ENCODE measurements at places on chromosomes 1 and 21. TPM values are rescaled to one million over a fixed set of nuclear protein-coding genes. Genes with fewer than 3 reads are reported as not detected.

The RAVER2 gene
- 9.8 TPM for total RNA-seq

The SPRR1A gene
- total RNA-seq, result 172 TPM

The NPHS2 gene
- not detected for total RNA-seq

The CNTN2 gene
- not detected for total RNA-seq

The AMY1C gene
- total RNA-seq, result 1.4 TPM

The LCE1E gene
- 0.37 TPM for total RNA-seq

The MR1 gene
- 21.7 TPM for total RNA-seq

The PLCH2 gene
- 79.0 TPM for total RNA-seq

The PATJ gene
- 29.6 TPM for total RNA-seq

The ESRRG gene
- not detected for total RNA-seq

The SHE gene
- total RNA-seq, result not detected

The TMEM51 gene
- 21.3 TPM for total RNA-seq

The MYCL gene
- total RNA-seq, result 12.2 TPM

The DCST2 gene
- total RNA-seq, result not detected

The TPTE gene
- not detected for total RNA-seq

The ITGB3BP gene
- total RNA-seq, result 15.4 TPM

The C1orf185 gene
- total RNA-seq, result not detected

The FCRL1 gene
- total RNA-seq, result not detected

The CEP104 gene
- 14.5 TPM for total RNA-seq

Data from airway epithelial cell (primary cell).